ENCODE measurements at places on chromosomes 12 and 14. TPM values are rescaled to one million over a fixed set of nuclear protein-coding genes. Genes with fewer than 3 reads are reported as not detected.

CD69 gene
- not detected for total RNA-seq

VASH1 gene
- 103 TPM for total RNA-seq

RPGRIP1 gene
- 0.94 TPM for total RNA-seq

SOAT2 gene
- not detected for total RNA-seq

JPH4 gene
- 50.1 TPM for total RNA-seq

IAPP gene
- total RNA-seq: not detected

ZC3H10 gene
- 12.8 TPM for total RNA-seq

MTA1 gene
- 97.7 TPM for total RNA-seq

IFI27L1 gene
- total RNA-seq: 5.3 TPM

TROAP gene
- total RNA-seq: 2.8 TPM

ADAMTS20 gene
- 0.94 TPM for total RNA-seq

LTB4R2 gene
- 2.2 TPM for total RNA-seq

PTPN21 gene
- total RNA-seq: 12.8 TPM

LRFN5 gene
- 80.1 TPM for total RNA-seq

CBLN3 gene
- total RNA-seq: not detected

MYO1A gene
- total RNA-seq: not detected

CLEC2B gene
- 0.63 TPM for total RNA-seq

GPR84 gene
- not detected for total RNA-seq

KIF21A gene
- 385 TPM for total RNA-seq

NPFF gene
- total RNA-seq: not detected

REP15 gene
- 4.7 TPM for total RNA-seq

NID2 gene
- 6.9 TPM for total RNA-seq

IRAK3 gene
- total RNA-seq: 6.9 TPM

TUBA1C gene
- total RNA-seq: 35.7 TPM

SLCO1B3 gene
- total RNA-seq: not detected

FAM177A1 gene
- 41.6 TPM for total RNA-seq

SLC25A21 gene
- 1.9 TPM for total RNA-seq

KLRC3 gene
- total RNA-seq: 0.63 TPM

ADAM21 gene
- not detected for total RNA-seq

INSM2 gene
- not detected for total RNA-seq

FAIM2 gene
- total RNA-seq: 37.2 TPM

HCAR1 gene
- total RNA-seq: 0.31 TPM

SLC38A4 gene
- total RNA-seq: 0.63 TPM

KRT75 gene
- not detected for total RNA-seq

DAO gene
- not detected for total RNA-seq

ZBTB25 gene
- total RNA-seq: 21.0 TPM

KRT74 gene
- total RNA-seq: not detected

WNT1 gene
- total RNA-seq: not detected

MUCL1 gene
- total RNA-seq: not detected

ESYT1 gene
- 24.4 TPM for total RNA-seq

KRT85 gene
- not detected for total RNA-seq

KLRC1 gene
- not detected for total RNA-seq

HCAR3 gene
- total RNA-seq: not detected

KRT6C gene
- total RNA-seq: not detected

CAMKK2 gene
- 53.8 TPM for total RNA-seq

GALNT16 gene
- 10.3 TPM for total RNA-seq

PTPN6 gene
- 3.4 TPM for total RNA-seq

LMNTD1 gene
- not detected for total RNA-seq

TAS2R42 gene
- total RNA-seq: not detected

GNB3 gene
- 5.9 TPM for total RNA-seq

FAM181A gene
- 1.6 TPM for total RNA-seq

TPPP2 gene
- not detected for total RNA-seq

BTBD6 gene
- total RNA-seq: 49.5 TPM

FICD gene
- 5.3 TPM for total RNA-seq

Measured in parietal lobe (tissue), 2 donors.